Stimulated activated CD8-positive, alpha-beta memory T cell treated with anti-CD3 and anti-CD28 coated beads, Interleukin-4, amount 100 ng/mL, for 24 hours (primary cell): ENCODE measurements at places on chromosomes 3 and 15.

GRCh38 chr3:158709666-158710083 is 22.6 kb downstream of the RARRES1 start:
- no peak for DNase-seq

- no peak for DNase-seq
Observed at GRCh38 chr3:50010959-50011358, 71.0 kb downstream of the RBM6 start.

GRCh38 chr3:122562923-122563716 is 980 bp downstream of the PARP9 start:
- no peak for DNase-seq

- DNase-seq: no peak
Observed at GRCh38 chr3:182509844-182510460, 283.4 kb upstream of the ATP11B start.

DNA sequence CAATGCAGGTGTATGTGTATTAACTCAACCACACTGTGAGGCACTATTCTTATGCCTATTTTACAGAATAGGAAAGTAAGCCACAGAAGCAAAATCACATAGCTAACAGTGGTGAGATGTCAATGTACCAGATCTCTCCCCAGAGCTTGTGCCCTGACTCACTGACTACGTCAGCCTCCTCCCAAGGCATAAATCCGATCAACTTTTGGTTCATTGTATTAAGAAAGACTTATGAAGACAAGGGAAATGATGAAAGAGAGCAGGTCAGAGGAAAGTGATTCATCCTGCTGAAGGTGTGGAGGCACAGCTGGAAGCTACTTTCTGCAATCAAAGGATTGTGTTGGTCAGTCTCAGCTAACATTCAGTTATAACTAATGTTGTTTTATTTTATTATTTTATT is 33.0 kb upstream of the SV2B start:
- no peak for DNase-seq

DNA sequence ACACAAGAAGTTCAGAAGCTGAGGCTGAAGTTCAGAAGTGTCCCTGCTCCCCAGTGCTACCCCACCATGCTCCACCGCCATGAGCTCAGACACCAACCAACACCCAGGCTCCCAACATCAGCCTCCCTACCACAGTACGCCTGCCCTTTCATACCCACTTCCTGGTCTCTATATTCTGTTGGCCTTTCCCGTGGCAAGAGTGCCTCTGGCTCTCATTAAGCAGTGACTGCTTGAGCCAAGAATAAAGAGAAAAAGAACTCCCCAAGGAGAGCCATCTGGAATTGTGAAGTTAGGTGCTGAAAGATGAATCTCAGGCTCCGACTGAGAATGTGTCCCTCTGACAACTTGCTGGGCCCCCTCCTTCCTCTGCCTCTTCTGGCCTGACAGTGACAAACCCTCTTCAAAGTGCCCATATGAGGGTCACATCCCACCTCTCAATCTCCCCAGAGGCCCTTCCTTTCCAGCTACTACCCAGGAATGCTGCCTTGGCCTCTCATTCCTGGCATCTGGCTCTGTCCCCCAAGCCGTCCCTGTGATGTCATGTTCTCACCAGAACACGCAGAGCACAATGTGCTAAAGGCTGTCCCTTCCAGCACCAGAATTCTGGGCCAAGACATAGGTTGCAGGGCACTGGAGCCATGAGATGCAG is 306.8 kb downstream of the NTRK3 start:
- no peak for DNase-seq

DNA sequence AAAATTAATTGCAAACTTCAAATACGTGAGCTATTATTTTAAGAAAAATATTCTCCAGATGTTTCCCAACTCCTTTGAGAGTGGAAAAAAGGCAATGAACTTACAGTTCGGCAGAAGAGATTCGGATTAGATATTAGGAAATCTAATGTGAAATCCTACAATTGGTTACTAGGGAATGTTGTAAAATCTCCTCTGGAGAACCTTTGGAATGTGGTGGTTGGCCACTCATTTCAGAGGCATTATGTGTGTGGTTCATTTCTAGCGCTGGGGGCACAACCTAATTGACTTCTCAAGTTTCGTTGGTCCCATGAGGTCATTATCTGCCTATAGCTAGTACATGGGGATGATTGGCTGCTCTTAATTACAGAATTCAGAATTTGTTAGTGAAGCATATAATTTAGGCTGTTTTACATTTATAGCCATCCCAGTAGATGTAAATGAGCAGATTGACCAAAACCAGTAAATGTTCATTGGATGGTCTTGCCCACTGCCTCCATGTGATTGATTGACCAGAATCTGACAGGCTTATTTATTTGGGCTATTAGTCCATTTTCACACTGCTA is 34.6 kb upstream of the CMSS1 start:
- no peak for DNase-seq
